ENCODE measurements at places on chromosomes 3 and 15. TPM values are rescaled to one million over a fixed set of nuclear protein-coding genes. Genes with fewer than 3 reads are reported as not detected.

DNA sequence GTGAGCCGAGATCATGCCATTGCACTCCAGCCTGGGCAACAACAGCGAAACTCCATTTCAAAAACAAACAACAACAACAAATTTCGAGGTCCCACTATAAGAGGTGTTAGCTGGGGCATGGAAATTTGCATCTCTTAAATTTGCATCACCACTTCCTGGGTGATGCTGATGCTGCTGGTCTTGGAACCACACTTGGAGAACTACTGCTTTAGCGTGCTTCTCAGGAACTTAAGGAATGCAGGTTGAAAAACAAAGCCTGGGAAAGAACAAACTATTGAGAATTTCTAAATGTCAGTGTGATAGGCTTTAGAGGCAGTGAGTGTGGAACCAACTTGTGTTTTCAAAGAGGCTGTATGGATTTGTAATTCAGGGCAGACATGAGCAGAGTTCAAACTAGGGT lies 858.4 kb upstream of the ARPP21 start:
- no peak for DNase-seq

DNA sequence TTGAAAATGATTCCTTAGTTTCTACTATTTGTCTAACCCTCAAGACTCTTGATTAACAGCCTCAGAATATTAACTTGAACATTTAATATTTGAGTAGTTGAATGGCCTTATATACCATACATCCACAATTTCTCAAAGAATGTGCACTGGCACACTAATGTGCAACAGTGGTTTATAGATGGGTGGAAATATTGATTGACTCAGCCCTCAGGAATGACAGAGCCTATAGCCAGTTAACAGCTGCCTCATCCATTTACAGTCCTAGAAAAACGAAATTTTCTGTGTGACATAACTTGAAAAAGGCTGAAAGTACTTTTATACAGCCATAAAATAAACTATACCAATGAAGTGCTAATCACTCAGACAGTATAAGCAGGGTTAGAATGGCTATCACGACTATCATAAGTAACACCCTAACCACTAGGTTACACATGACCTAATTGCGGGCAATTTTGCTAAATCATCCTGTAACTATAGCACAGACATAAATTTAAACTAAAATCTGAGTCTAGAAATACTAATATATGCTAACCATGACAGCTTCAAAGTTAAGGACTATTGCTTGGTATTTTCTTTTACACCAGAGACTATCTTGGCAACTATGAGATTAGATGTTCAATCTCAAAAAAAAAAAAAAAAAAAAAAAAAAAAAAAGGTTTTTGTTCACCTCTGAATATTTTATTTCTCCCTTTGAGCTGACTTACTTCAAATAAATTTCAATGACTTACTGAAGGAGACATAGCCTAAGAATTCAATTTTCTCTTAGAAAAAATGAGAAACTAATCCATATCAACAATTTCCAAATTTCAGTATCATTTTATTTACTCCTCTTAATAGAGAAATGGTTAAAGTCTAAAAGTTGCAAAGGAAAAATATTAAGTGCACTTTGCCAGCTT lies 9.3 kb downstream of the SECISBP2L start:
- no peak for DNase-seq

- no peak for DNase-seq
Observed at GRCh38 chr15:78322243-78322642, 17.9 kb upstream of the CRABP1 start.

Gene REC114
- not detected for total RNA-seq
